ENCODE measurements at places on chromosomes 12 and 14.
A peak's percentile ranks its signal among the peaks of the same experiment; 100 is the strongest.

GRCh38 chr12:122820838-122821271, 14.4 kb upstream of the HIP1R start:
- no peak for DNase-seq

GRCh38 chr12:42789808-42790760, 200.5 kb upstream of the PRICKLE1 start:
- no peak for DNase-seq

GRCh38 chr14:27929797-27930347, 836.7 kb upstream of the FOXG1 start:
- no peak for DNase-seq

DNA sequence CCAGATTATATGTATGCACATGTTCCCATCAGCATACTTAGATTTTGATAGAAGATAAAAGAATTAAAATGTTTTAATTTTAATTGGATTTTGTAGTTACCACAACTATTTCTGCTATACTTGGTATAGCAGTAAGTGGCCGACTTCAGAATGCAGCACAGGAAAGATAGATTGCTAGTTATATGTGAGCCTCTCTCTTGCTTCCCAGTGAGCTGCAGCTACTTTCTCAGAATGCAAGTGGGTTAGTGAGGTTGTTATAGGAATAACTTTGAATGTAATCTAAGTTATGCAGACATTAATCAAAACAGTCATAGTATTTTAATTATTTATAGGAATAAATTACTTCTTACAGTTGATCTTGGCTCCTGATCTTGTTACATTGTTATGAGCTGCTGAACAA, 240.6 kb downstream of the RAD51B start:
- DNase-seq: no peak

DNA sequence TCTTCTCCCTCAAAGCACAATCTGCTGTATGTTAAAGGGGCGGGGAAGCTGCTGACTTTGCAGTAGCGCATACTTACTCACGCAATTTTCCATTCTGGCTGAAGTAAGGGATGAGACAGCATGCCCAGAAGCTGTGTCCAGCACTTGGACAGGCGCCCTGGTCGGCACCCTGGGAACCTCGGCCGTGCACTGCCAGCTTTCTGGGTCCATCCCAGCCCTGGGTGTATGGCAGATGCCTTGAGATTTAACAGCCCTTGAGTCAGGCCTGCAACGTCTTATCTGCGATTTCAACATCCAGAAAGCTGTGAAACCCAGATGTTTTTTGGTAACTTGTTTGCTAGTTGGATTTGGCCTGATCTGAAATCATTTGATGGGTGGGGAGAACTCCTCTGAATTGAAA, 16.1 kb downstream of the EML1 start:
- no peak for DNase-seq

- peak; percentile 94 for DNase-seq
Measured at GRCh38 chr12:91877022-91877421, 268.6 kb downstream of the BTG1 start.

- DNase-seq: no peak
Measured at GRCh38 chr14:104706733-104707607, 17.1 kb upstream of the ADSS1 start.

- peak; percentile 67 for DNase-seq
Measured at GRCh38 chr14:92756446-92756845, 8.0 kb upstream of the LGMN start.

GRCh38 chr14:29148221-29148620, 381.6 kb downstream of the FOXG1 start:
- no peak for DNase-seq

DNA sequence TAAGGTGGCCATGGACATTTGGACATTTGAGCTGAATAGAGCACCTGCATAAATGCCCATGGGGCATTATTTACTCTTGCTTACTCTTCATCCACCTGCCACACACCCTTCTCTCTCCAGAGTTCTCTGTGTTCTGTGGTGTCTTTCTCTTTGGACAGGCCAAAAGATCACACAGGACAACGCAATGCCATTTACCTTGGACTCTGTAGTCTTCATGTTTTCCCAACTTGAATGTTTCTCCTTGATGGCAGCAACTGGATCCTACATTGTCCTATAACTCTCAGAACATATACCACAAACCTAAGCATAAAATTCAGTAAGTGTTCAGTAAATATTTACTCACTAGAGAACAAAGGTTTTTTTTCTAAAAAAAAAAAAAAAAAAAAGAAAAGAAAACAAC, 41.7 kb upstream of the PTHLH start:
- DNase-seq: no peak

DNA sequence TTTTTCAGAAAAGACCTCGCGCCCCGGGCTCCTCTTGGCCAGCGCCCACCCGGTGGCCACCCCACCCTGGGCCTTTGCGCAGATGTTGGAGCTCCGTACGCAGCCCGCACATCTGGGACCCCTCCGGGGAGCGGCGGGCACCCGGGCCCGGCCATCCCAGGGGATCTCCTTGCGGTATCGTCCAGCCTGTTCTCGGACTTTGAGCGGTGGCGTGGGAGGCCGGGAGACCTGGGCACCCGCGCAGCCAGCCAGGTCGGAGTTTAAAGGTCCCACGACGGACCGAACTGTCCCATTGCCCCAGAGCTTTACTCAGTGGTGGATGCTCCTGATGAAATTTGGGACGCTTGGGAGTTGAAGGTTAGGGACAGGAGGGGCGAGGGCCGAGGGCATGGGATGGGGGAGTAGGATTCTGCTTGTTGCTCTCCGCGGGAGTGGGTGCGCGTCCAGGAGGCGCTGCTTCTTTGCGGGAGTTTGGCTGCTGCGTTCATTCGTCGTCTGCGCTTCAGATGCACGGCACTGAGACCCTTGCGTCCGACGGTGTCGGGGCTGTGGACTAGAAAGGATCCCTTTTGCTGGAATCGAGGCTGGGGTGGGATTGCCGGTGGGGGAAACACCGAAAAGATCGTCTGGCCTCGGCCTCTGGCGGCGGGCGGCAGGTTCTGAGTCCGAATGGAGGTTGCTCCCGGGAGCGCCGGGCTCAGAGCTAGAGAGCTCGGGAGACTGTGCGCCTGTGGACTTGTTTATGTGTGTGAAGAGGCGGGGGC, 1.4 kb downstream of the NTF3 start:
- no peak for DNase-seq

GRCh38 chr12:15323480-15323879, 1.2 kb downstream of the PTPRO start:
- DNase-seq: no peak
